Kasumi-1 (cell line): ENCODE measurements at places on chromosomes 13 and 19.

DNA sequence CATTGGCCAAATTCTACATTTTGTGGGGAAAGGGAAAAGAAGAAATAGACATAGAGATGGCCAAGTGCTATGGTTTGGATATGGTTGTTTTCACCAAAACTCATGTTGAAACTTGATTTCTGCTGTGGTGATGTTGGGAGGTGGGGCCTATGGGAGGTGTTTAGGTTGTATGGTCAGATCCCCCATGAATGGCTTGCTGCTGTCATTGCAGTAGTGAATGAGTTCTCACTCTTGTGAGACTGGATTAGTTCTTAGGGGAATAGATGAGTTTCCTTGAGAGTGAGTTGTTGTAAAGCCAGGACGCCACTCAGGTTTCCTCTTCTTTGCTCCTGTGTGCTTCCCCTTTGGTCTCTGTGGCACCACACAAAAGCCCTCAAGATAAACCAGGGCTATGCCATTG, 242.6 kb upstream of the RFC3 start:
- DNase-seq = no peak

DNA sequence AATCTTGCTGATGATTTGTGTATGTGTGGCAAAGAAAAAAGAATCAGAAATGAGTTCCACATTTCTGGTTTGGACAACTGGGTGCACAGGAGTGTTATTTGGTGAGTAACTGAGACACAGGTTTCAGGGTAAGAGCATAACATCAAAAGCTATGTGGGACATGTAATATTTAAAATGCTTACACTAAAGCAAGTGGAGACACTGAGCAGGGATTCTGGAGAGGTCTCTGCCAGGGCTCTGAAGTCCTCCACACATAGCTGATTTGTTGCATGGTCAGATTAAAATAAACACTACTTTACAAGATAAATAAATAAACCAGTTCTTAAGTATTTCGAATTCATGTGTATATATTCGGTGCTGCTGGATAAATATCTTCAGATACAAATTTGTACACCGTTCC, 16.3 kb upstream of the PEG3 start:
- DNase-seq = no peak

- no peak for DNase-seq
Measured at GRCh38 chr19:39248806-39249205, at the start of gene IFNL4. Gene IFNL4, minus strand, starts transcription at chr19:39248856.

GRCh38 chr13:42660333-42660965, 86.5 kb downstream of the TNFSF11 start:
- DNase-seq = no peak
